NCI-H2029 treated with DMSO at 0.1 percent for 48 hours (cell line): ENCODE measurements at places on chromosomes 5 and 9.

- DNase-seq = no peak
These were observed 230.3 kb upstream of the TBCA start for GRCh38 chr5:78006449-78006848.

DNA sequence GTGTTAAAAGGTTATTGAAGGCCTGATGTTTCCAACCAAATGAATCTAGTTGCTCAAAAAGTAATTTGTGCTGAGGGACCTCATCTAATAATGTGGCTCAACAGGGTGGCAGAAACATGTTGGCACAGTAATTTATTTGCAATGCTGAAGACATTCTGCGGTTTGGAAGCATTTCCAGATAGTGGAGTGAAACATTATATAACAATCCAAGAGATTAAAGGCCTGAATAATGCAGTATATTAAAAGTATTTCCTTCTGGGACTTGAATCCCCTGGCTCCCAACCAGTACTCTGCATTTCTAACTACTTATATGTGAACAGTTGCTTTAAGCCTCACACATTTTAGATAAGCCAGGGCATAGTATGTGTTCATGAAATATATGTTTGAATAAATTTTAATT lies 25.9 kb upstream of the ALDH1A1 start:
- no peak for DNase-seq

DNA sequence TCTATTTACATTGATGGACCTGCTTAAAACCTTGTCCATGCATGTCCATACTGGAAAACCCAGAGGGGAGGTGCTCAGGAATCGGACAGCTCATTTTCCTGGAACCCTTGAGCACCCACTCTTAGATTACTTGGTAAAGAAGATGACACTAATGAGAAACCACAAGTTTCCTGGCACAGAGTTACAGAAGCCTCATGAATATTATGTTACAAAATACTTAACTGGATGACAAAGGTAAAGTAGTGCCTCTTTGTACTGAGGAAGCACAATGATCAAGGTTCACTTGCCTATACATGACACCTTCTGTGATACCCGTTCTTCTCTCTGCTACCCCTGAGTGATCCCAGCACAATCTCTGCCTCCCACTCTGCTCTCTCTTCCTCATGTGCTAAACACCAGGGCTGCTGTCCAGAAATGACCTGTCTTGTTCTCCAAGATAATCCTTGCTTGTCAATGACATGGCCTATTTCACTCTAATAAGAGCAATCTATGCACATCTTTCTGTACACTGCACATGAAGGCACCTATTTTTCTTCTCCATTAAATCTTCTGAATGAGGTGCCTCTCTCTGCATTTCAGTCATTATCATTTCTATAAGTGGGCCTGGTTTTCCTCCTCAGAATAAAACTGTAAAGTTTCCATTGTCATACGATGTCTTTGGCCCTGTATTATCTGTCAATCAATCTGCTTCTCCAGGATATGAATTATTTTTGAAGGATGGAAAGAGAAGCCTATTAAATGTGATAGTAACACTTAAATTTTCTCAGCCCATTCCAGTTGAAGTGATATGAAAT lies 684.0 kb upstream of the ACO1 start:
- peak; percentile 54 for DNase-seq

DNA sequence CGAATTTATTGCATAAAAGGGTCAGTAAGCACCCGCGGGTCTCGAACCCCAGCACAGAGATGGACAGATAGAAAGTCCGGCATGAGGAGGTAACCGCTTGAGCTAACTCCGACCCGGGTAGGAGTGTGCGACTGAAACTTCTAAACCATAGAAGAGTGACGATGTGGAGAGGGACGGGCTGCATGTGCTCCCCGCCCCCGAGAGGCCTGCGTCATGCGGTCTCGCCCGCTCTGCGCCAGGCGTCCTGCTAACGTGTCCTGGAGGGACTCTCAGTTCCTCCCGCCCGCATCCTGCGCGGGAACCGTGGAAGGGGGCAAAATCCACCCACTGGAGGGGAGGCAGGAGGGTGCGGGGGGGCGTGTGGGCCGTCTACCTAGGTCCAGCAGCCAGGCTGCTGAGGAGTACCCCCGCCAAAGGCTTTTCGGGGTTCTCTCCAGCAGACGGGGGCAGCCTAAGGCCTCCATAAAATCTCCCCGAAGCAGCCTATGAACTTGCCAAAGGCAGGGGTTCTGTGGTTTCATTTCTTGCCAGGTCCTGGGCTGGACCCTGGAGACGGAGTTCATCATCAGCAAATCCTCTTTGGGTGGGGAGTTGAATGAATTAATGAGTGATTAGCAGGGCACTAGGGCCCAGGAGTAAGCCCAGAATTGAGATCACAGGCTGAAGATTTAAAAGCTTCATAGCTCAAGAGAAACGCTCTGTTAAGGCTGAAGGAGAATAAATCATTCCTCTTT lies 51.9 kb downstream of the TGFBI start:
- DNase-seq = no peak

DNA sequence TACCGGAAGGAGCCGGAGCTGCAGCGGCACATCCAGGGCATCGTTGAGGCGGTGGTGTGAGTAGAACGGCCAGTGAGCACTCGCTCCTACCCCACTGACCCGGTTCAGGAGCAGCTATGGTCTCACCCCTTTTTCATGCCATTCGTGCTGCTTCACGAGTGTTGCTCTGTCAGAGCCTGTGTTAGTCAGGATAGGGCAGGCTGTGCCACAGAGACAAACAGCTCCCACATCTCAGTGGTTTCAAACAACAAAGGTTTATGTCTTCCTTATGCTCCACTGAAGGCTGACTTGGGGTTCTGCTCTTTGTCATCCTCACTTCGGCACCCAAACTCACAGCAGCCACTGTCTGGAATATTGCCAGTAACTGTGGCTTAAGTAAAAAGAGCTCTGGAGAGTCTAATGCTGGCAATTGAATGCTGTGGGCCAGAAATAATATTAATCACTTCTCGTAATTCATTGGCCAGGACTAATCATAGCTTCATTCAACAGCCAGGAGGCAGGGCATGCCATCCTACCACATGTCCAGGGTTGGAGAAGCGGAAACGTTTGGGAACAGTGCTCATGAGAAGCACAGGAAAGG lies 28.4 kb downstream of the ARHGEF37 start:
- no peak for DNase-seq

DNA sequence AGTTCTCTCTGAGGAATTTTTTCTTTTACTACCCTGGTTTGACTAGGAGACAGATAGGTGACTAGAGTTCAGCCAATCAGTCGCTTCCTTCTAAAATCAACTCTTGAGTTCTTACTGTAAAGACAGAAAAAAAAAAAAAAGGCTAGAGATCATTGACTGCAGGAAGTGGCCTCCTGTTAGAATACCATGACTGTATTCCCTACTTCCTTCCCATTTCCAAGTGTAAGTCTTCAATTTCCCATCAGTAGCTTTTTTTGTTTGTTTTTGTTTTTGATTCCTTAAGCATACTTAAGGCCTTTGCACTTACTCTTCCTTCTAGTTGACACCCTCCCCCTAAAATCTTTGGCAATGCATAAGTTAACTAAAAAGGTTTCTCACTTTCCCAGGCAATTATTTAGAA lies 154.3 kb downstream of the HMHB1 start:
- DNase-seq = no peak

- DNase-seq = peak; percentile 70
These were observed 462.2 kb downstream of the RASEF start for GRCh38 chr9:82600536-82601292.

GRCh38 chr5:37889612-37890317 lies 49.9 kb upstream of the GDNF start:
- no peak for DNase-seq

DNA sequence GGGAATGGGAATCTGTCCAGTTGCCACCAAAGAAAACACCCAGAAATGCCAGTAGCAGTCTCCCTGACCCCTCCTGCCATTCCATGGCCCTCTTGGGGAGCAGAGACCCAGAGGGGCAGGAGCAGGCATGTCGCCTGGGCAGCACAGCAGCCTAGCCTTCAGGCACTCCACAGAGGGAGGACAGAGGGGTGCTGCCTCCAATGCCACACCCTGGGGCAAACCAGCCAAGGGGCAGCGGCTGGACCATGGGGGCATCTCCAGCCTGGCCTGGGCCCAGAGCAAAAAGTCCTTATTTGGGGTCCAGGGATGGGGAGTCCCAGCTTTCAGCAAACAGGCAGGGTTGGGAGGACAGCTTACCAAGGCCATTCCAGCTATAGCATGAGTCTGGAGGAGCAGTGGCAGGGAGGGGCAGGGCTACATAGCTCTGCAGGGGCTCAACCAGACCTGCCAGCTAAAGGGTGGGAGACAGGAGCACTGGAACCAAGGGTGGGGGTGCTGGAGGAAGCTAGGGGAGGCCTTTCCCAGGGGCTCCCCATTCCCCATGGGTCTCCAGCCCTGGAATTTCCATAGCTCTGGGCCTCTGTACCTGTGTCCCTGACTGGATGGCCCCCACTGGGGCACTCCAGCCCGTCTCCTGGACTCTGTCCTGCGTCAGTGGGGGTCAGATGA lies 6.7 kb downstream of the BRD3 start:
- DNase-seq = no peak

- no peak for DNase-seq
These were observed 370.2 kb upstream of the C9orf72 start for GRCh38 chr9:27943501-27943900.

- DNase-seq = no peak
These were observed 169.8 kb downstream of the MAN2A1 start for GRCh38 chr5:109859537-109859936.

- peak; percentile 51 for DNase-seq
These were observed 34.8 kb downstream of the DYNC2I2 start for GRCh38 chr9:128621730-128622455.

DNA sequence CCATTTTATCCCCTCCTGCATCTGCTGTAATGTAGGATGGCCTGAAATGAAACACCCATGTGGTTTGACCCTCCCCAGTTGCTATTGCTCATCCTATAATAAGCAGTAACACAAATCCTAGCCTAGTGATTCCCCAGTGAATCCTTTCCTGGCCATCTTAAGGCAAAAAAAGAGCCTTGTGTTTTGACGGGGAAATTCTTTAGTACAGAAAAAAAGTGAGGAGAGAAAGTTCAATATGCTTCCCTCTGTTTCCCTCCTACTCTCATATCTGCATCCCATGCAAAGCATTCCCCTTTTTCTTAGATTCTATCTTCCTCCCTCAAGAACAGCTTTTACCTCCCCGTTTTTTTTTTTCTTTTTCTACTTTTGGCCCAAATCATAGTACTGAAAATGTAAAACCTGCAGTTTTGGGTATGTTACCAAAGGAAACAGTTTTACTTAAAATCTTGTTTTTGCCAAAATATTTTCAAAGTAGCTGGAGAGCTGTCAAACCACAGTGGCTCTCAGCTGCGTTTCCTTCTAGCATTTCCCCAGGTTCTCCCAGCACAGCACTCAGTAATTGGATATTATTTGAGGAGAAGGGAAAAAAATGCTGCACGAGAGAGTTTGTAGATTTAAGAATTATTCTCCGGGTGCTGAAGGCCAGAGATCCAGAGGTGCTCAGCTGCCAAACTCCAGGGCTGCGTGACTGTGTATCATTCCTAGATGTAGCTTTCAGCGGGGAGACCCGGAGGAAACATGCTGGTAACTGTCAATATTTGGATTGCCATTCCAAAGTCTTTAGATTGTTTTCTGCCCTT lies 321.4 kb downstream of the NPR3 start:
- no peak for DNase-seq
